ENCODE measurements at places on chromosomes 5 and 9.

- DNase-seq: no peak
Measured at GRCh38 chr5:159405611-159406031, 75.3 kb upstream of the IL12B start.

DNA sequence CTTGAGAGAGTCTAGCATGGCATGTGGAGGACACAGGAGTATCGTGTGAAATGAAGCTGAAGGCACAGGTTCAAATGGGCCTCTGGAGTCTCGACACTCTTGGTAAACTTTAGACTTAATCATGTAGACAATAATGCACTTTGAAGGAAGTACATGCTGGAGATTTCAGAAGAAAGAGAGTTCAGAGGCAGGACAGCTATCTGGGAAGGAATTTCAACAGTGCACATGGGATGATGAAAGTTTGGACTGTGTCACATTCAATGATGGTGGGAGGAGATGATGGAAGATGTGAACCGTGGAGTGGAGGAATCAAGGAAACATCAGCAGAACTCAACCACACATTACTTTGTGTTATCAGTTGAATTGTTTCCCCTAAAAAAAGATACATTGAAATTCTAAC is 88.6 kb upstream of the PAPPA start:
- DNase-seq: no peak

DNA sequence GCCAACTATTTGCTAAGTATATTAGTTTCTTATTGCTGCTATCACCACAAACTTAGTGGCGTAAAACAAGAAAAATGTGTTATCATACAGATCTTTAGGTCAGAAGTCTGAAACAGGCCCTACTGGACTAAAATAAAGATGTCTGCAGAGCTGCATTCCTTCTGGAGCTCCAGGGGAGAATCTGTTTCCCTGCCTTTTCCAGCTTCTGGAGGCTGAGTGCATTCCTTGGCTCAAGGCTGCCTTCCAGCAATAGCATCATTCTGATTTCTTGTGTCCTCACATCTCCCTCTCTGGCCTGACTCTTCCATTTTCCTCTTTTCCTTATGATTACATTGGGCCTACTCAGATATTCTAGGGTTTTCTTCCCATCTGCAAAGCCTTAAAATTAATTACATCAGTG is 15.9 kb downstream of the MAN2A1 start:
- no peak for DNase-seq

DNA sequence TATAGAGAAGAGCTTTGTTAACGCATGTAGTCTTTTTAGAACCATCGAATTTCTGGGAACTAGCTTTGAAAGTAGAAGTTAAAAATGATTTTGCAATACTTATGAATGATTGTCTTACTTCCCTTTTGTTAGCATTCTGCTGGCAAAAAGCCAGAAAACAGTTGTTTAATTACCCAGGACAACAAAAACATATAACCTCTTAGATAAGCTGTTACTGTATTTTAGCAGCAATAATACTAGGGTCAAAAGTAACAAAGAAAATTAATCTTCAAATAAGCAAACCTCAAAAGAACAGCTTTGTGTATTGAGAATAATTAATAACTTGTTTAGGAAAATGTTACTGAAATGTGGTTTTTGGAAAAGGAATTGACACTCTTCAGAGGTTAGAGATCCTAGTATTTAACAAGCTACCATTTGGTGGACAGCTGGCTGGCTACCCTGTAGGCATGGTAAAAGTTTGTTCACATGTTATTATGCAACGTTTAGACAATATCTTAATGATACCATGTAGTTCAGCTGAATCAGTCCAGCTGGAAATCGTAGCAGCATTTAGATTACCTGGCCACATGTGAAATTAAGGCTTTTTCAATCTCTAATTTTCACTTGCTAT is 3.8 kb downstream of the FGF10 start:
- DNase-seq: no peak

GRCh38 chr5:73303148-73304079 is 130.4 kb downstream of the TMEM174 start:
- no peak for DNase-seq

- DNase-seq: no peak
Measured at GRCh38 chr5:143174714-143175398, 228.6 kb downstream of the NR3C1 start.

GRCh38 chr9:136722969-136723356 is 10.6 kb downstream of the DIPK1B start:
- DNase-seq: no peak

- DNase-seq: no peak
Measured at GRCh38 chr5:145076040-145076439, 759.1 kb downstream of the PRELID2 start.

DNA sequence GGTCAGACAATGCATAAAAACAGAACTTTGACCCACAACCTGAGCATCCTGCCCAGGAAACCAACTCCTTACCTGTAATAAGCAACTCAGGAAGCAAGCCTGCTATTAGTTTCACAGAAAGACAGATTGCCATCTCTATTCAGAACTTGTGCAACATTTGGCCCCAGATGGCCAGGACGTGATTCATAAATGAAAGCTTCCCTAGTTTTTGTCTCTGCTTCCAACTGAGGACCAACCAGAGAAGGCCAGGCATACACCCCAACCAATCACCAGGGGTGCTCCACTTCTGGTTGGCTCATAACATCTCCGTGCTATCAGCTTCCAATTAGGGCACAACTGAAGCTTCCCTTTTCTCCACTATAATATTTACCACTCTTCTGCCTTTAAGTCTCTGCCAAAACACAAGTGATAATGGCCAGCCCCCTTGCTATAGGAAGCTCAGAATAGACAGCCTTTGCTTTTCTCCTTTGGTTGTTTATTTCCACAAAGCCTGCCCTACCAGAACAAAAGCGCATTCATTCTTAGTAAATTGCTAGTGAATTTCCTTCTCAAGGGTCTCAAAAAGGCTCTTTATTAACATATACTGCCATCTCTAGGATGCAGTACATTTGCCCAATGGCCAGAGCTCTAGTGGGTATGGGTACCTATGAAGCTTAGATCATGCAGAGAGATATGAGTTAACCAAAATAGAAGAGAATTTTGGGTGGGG is 289.7 kb upstream of the DAP start:
- DNase-seq: no peak

- no peak for DNase-seq
Measured at GRCh38 chr9:126475933-126476555, 137.7 kb upstream of the LMX1B start.

- no peak for DNase-seq
Measured at GRCh38 chr5:93425096-93425495, 155.9 kb downstream of the NR2F1-AS1 start.
